ENCODE measurements at places on chromosomes 3 and 15.

- DNase-seq, result no peak
These were observed 1.3 kb upstream of the STAG1 start for GRCh38 chr3:136753326-136753939.

- no peak for DNase-seq
These were observed 10.4 kb downstream of the TJP1 start for GRCh38 chr15:29811691-29812383.

- DNase-seq, result peak; percentile 77
These were observed 99.9 kb downstream of the CD200R1L start for GRCh38 chr3:112746675-112747280.

- no peak for DNase-seq
These were observed 400.0 kb downstream of the FOXP1 start for GRCh38 chr3:71183549-71183948.

- DNase-seq, result peak; percentile 38
These were observed 244.1 kb upstream of the PDZRN3 start for GRCh38 chr3:73868688-73869315.

DNA sequence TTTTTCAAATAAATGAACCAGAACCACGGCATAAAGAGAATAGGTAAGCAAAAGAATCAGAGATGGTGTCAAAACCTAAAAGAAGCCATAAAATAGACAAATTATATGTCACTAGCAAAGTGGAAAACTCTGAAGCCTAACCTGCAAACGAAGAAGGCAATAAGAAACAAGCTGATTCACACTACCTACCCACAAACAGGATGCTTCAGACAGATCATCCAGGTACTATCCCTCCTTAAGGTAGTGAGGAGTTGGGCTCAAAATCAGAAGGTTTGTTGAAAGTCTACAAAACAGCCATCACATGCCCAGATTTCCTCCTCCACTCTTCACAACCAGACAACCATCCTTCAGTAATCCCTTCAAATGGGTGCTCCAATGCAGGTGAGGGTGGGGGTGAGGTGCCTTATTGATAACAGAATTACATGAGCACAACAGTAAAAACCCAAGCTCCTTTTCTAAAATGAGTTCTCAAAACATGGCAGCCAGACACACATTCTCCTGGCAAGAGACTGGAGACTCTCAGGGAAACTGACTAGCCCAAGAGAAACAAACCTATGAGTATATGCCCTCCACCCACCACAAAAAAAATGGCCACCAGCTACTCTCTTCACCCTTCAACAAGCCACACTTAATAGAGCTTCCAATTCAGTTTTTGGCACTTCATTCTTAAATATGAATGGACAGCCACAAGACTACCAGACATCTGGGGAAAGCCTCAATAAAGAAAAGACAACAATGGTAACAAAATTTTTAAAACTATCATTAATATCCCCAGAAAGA, 6.4 kb downstream of the KPNA1 start:
- DNase-seq, result no peak

GRCh38 chr3:43728947-43729346, 38.2 kb downstream of the ABHD5 start:
- DNase-seq, result no peak

DNA sequence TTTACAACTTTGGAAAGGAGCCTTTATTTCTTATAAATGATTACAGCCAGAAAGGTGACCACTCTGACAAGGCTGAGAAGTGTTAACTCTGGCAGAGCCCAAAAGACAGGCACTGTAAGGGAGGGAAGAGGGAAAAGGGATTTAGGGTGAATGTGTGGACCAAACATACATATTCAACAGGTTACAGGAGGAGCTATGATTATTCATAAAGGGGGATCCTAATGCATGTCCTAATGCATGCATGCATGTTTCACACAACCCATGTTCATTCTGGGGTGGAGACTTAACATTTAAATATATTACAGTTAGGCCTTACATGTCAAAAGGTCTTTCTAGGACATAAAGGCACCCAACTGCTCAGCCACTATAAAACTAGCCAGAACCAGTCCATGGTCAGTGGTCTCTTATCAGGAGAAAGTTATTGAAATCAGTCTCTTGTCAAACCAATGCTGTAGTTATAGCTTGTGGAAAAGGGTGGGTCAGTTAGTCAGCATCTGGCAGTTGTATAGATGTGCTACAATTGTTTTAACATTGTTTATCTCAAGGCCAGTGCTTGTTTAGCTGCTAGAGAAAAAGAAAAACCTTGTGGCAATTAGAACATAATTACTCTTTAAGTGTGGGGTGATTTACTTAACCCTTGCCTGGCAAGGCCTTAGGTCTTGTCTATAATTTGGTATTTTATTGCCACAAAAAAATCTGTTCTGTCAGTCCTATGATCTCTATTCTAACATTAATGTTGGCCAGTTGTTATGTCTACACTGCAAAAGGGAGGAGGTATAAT, 77.5 kb downstream of the RAD18 start:
- peak; percentile 38 for DNase-seq

DNA sequence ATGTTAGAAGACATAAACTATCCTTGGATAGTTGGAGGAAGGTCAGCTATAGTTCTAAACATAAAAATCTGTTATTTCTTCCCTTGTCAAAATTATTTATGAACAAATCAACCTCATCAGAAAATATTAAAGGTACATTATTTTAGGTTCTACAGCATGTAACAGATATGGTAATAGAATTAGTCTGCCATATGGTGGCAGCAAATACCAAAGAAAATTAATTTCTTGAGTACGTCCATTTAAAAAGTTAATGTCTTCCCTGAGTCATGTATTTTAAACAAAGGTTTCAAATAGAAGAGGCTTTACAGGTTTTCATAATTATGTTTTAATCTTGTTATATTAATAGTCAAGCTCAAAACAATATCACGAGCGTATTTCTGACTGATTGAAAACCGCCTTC, 17.9 kb upstream of the ANKRD28 start:
- DNase-seq, result peak; percentile 88

- DNase-seq, result no peak
These were observed 52.8 kb downstream of the PLD1 start for GRCh38 chr3:171757361-171758034.

GRCh38 chr15:83082730-83083386, 15.8 kb upstream of the BTBD1 start:
- no peak for DNase-seq

DNA sequence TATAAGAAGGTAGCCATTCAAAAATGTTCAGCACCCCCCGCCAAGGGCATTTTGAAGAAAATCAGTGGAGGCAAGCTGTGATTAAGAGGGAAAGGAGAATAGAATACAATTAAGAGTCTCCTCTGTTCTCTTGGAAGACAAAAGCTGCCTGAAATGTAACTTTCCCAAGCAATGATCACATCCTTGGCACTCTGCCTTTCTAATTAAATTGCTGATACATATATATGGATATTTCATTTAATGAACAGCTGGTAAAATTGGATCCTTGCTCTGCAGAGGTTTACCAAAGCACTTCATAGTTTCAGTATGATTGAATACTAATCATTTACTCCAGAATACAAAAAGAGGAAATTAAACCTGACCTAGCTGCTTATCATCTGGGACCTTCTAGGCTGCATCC, 10.4 kb downstream of the COL6A6 start:
- no peak for DNase-seq

GRCh38 chr3:51500632-51501131, 867 bp upstream of the DCAF1 start:
- DNase-seq, result no peak

GRCh38 chr15:35107122-35107521, 22.0 kb upstream of the NANOGP8 start:
- DNase-seq, result peak; percentile 31

DNA sequence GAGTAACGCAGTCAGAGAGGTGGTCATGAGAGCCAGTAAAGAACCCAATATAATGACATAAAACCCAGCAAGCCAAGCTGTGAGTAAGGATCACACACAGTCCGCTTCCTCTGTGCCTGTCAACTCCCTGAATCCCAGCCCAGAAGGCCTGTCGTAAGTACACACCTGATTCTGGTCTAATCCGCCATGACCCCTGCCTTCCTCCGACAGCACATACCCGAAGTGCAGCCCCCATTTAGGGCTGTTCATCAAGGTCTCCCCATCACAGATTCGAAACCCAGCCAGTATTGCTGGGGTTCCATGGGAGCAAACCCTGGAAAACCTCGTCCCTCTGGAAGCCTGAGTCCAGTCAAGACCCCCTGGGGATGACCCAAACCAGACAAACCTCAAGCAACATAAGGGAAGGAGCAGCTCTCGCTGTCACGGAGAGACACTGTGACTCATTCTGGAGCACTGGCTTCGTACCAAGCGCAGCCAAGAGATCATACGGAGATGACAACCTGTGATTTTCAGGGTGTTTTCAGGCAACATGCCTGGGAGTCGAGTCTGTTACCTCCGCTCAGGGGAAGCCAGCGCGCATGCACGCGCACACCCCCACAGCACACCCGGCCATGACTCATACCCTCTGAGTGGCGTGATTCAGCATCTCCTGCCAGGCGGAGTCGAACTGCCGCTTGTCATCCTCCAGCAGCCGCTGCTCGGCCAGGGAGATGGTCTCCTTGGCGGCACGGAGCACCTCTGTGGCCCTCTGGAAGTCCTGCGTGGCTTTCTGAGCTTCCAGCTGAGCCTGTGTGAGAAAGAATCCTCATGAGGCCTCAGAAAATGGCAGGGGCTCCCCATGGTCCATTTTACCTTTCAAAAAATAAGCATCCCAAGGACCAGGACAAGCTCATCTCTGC, 63.0 kb downstream of the SH3BP5 start:
- peak; percentile 96 for DNase-seq

GRCh38 chr15:89905846-89906378, 6.8 kb downstream of the ARPIN start:
- no peak for DNase-seq

DNA sequence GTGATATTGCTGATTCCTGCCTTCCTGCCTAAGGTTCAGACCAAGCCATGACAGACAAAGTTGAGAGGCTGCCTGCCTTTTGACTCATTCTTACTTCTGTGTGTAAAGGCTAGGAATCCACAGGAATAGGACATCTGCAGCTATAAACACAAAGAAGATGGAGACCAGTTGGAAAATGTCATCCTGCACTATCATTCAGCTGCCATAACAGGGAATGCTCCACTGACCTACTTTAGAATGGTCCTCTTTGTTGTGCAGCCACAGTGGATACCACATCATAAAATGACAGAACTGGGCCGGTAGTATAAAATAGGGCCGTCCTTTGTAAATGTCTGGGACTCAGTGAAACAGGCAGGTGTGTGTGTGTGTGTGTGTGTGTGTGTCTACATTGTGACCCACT, 75.1 kb downstream of the STAC start:
- no peak for DNase-seq

- DNase-seq, result no peak
These were observed 6.3 kb upstream of the RTP4 start for GRCh38 chr3:187361835-187362234.

DNA sequence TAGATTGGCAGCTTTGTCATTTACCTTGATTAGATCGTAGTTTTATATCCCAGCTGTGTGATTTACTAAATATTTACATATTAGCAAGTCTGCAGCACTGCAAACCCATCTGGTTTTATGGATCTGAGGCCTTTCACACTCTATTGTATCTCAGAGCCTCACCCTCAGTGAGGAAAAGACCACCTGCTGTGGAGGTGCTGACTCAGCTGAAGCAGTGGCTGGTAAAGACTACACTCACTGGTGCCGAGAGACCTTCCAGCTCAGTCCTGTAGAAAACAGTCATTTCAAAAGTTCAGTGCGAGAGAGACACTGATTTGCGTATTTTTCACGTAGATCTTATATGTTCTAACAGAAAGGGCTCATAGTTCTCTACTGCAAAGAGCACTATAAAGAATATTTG, 307.8 kb upstream of the TPM1 start:
- no peak for DNase-seq

DNA sequence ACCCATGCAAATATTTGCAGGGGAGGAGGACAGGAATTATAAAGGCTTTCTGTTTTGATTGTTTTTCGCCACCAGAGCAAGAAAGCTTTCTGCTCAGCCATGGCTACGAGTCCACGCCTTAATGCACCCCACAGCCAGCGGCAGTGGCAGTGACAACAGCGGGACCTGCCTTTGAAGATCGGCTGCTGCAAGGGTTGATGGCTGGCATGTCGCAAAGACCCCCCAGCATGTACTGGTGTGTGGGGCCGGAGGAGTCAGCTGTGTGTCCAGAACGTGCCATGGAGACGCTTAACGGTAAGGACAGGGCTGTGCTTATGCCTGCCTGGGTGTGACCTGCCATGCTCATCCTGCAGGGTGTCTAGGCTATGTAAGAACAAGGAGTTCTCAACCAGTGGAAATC, 5.3 kb downstream of the LRRK1 start:
- DNase-seq, result no peak

- DNase-seq, result no peak
These were observed 120.7 kb downstream of the MBNL1 start for GRCh38 chr3:152389316-152389934.

- peak; percentile 84 for DNase-seq
These were observed 24.9 kb upstream of the WNT5A start for GRCh38 chr3:55511895-55512570.

GRCh38 chr15:89177633-89178306, 43.6 kb downstream of the RLBP1 start:
- DNase-seq, result peak; percentile 83

- peak; percentile 16 for DNase-seq
These were observed 58.3 kb upstream of the MYZAP start for GRCh38 chr15:57533448-57533799.

DNA sequence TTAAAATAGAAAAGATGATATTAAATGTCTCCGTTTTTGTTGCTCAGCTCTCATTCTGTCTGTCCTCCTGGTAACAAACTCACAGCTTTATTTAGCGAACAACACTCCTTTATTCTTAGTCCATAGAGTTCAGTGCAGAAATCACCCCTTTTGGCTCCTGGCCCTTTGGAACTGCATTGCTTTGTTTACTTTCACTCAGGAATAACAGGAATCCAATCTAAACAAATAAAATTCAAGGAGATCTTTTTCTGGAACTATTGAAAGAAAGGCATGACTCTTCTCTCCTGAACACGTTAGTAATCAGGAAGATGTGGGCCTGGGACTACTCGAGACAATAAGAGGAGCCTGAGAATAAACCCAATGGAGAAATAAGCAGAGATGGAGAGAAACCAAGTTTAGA, 409.2 kb downstream of the DIPK2A start:
- DNase-seq, result no peak

DNA sequence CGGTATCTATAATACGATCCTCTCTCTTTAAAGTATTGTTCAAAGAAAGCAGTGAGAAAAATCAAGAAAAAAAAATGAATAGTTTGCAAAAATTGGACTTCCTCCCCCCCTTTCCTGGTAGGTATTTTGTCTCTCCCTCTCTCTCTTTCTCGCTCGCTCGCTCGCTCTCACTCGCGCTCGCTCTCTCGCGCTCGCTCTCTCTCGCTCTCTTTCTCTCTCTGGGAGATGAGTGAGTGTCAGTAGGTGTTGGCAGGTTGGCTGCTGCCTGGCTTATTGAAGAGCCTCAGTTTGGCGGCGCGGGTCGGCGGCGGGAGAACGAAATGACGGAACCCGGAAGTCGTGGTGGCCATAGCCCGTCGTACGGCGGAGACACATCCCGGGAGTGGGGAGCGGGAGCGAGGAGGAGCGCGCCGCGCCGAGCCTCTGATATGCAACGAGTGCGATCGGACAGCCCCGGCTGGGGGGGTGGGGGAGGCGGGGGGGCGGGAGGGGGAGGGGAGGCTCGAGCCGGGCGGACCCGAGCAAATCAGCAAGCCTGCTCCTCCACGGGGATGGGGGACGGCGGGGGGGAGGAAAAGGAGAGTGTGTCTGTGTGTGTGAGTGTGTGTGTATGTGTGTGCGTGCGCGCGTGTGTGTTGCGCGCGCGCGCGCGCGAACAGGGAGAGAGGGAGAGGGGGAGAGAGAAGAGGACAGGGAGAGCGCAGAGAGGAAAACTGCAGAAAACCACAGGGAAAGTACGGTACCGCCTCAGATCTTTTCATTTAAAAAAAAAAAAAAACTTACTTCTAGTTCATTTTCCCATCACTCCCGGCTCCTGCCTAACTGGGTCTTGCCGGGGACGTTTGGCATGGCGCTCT, at the start of gene MEIS2:
TSS of gene MEIS2 (minus strand) at position 441 of the 857 bp plus-strand sequence. CDS start 1,083 bp downstream, outside the sequence.
- DNase-seq, result peak; percentile 96

- no peak for DNase-seq
These were observed 12.1 kb downstream of the NBEAL2 start for GRCh38 chr3:46991406-46992165.

All from IMR-90 (cell line).